ENCODE measurements at places on chromosomes 7 and 10.

DNA sequence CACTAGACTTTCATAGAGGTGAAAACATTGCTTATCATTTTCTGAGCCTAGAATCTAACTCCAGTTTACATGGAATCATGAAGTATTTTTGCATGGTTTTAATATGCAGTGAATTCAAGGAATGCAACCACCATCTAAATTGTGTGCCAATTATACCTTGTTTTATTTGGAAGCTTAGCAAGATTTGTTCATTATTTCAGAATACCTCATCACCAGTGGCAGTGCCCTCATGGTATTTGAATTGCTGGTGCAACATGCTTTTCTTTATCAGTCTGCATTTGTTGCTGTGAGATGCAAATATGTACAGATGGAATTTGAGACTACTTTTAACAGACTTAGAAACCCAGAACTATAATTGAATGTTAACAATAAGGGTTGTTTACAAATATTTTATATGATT lies 18.7 kb upstream of the ZNF800 start:
- DNase-seq: no peak

GRCh38 chr10:94524146-94524545 lies 21.4 kb upstream of the HELLS start:
- DNase-seq: no peak

DNA sequence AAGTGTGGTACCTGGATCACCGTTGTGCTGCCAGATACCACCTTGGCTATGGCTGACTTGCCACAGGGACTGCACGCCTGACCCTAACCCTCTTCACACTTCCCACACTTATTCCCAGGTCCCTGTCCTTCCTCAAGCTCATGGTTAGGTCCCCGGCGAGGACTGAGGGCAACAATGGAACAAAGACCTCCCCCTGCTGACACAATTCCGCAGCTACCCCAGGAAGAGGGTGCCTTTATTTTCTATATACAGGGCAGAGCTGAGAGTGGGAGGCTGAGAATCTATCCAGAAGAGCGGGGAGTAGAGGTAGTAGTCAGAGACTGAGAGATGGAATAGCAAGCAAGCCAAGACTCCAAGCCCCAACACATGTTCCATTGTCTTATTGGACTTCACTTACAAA lies 118.1 kb upstream of the SEM1 start:
- no peak for DNase-seq

- no peak for DNase-seq
Measured at GRCh38 chr7:139807009-139807408, 22.1 kb upstream of the TBXAS1 start.

DNA sequence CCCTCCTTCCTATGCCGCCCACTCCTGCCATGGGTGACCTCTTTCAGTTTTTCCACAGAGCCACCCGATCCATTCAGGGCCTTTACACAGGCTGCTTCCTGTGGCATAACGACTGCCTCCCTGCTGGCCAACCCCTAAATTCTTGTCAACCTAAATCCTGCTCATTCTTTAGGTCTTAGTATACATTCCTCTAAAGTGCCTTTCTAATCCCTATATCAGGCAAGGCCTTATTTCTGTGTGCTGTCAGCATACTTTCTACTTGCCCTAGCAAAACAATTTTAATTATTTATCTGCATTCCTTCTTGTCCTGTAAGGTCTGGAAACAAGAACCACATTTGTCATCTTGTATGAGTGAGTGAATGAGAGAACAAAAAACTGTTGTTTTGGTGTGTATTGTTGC lies 132.4 kb downstream of the DNAH11 start:
- DNase-seq: no peak

GRCh38 chr7:3911685-3912084 lies 610.6 kb downstream of the SDK1 start:
- no peak for DNase-seq

- DNase-seq: no peak
Measured at GRCh38 chr10:50381642-50382041, 130.3 kb upstream of the ASAH2 start.

GRCh38 chr7:82467020-82467419 lies 23.4 kb upstream of the CACNA2D1 start:
- no peak for DNase-seq

- no peak for DNase-seq
Measured at GRCh38 chr7:80588591-80588990, 49.9 kb upstream of the CD36 start.

GRCh38 chr7:4655311-4655710 lies 26.8 kb upstream of the FOXK1 start:
- DNase-seq: no peak

DNA sequence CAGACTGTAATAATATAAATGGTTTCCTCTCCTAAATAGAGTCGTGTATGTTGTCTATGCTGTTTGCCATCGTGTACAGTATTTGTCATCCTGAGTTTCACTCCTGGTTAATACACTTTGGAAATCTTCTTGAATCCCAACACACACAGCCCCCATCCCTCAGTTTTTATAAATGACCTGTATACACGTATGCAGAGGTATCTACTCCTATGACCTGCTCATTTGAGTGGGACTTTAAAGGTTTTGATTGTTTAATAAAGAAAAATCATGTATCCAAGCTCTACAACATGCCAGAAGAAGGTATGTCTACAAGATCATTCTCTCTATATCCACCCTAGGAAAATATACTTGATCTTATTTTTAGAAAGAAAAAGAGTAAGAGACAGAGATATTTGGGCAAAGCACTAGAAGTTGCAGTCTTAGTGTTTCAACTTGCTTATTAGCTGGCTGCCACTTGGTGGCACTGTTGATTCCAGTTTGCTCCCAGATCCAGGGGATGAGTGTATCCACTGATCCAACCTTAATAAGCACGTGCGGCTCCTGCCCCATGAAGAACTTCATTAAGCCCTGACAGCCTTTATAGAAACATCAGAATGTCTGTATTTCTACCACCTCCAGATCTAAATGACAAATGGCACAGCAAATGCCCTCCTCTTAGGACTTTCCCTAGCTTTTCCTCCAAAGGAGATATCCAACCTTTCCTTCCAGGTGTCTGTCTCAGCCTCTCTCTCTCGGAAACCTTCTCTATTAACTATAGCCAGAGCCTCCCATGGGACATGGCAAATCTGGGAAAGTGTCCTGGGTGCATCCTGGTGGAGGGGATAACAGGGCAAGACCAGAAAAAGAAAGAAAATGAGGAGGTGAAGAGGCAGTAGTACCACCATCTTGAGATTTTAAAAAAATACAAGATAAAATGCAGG lies 181.6 kb upstream of the NEBL start:
- DNase-seq: no peak

GRCh38 chr7:101179713-101180112 lies 380 bp downstream of the NAT16 start:
- no peak for DNase-seq

- no peak for DNase-seq
Measured at GRCh38 chr10:109379186-109379585, 544.1 kb downstream of the XPNPEP1 start.

DNA sequence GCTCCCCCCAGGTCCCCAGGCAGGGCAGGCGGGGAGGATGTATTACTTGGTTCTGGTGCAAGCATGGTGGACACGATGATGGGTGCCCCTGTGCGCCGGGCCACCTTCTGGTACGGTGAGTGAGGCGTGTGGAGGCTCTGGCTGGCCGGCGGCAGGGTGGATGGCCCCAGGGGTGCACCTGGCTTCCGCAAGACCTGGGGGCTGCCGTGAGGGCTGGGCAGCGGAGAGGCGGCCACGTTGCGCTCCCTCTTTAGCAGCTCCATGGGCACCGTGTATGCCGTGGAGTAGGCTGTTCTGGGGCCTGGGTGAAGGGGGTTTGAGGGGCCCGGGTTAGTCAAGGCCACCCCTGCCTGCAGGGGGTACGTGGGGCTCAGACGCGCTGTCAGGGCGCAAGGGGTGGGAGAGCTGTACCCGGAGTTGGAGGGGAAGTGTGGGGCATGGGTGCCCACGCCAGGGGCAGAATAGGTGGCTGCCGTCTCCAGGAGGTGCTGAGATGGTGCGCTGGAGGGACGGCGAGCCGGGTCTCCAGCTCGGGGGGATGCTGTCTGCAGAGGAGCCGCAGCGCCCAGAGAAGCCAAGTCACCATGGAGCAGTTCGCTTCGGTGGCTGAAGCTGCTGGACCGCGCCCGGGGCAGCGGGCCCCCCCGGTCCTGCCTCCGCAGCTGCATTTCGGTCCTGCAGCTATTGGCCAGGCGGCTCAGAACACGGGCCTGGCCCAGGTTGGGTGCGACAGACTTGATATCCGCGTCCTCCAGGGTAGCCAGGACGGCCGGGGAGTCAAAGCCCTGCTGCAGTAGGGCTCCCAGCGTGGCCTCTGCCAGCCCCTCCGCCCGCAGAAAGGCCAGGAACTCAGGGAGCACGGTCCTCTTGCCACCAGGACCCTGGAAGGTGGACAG lies 84.4 kb downstream of the ZRANB1 start:
- no peak for DNase-seq

DNA sequence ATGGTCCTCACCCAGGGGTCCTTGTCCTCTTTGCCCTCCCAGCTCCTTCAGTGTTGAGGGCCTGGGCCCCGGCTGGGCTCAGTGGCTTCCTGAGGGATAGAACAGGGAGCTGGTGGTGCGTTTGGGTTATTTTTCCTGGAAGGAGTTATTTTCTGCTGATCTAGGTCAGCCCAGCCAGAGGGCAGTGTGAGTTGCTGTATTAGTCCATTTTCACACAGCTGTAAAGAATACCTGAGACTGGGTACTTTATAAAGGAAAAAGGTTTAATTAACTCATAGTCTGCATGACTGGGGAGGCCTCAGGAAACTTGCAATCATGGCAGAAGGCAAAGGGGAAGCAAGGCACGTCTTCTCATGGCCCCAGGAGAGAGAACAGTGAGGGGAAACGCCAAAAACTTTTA lies 122.4 kb upstream of the PCBD1 start:
- no peak for DNase-seq

DNA sequence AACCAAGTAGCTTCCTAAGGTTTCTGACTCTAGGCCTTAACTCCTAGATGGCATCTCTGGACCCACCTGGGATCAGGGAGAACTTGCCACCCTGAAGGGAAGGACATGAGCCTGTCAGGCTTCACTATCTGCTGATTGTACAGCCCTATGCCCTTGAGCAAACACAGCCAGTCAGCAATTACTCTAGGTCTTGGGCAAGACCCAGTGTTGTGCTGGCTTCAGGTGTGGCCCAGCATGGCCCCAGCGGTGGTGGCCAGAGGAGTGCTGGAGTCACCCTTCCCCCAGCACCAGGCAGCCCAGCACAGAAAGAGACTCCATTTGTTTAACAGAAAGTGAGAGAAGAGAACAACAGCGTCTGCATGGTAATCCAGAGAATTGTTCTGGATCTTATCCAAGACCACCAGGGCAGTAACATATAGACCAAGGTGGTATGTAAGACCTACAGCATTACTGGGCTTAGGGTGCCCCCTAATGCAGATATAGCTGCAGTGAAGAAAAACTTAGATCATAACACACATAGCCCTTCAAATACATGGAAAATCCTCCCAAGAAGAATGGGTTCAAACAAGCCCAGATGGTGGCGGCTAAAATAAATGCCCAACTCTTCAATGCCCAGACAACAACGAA lies 207.7 kb downstream of the MAGI2 start:
- DNase-seq: no peak

GRCh38 chr10:20616056-20616671 lies 280.9 kb downstream of the NEBL start:
- no peak for DNase-seq

DNA sequence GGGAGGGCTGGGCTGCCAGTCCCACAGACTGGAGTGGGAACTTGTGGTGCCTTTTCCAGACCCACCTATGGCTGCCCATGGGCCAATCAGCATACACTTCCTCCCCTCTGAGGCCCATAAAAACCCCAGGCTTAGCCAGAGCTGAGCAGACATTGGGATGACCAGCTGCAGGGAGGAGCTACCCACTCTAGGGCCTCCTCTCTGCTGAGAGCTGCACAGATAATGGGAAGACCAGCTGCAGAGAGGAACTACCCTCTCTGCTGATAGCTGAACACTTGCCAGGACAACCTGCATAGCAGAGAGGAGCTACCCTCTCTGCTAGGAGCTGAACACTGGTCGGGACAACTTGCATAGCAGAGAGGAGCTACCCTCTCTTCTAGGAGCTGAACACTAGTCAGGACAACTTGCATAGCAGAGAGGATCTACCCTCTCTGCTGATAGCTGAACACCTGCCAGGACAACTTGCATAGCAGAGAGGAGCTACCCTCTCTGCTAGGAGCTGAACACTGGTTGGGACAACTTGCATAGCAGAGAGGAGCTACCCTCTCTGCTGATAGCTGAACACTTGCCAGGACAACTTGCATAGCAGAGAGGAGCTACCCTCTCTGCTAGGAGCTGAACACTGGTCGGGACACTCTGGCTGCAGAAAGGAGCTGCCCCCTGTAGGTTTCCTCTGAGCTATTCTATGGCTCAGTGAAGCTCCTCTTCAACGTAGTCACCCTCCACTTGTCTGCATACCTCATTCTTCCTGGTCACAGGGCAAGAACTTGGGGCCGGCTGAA lies 88.3 kb upstream of the CACUL1 start:
- no peak for DNase-seq

GRCh38 chr10:15478429-15478828 lies 107.3 kb upstream of the FAM171A1 start:
- DNase-seq: no peak

- DNase-seq: peak; percentile 74
Measured at GRCh38 chr7:157003756-157004520, 6.5 kb downstream of the MNX1 start.

DNA sequence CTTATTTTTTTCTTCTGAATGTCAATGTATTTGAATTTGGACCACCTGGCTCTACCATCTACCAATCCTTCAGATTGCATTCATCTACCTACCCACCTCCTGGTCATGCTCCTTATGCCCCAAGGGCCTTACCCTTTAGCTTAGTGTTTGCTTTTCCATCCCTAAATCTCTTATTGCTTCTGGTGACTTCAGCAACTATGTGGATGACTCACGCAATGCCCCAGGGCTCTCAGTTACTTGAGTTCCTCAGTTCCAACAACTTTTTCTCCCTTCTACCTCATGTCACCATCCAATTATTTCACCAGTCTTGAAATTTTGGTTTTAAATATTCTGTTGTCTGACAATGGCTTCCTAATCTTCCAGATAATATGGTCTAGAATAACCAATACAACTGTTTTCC lies 118.9 kb downstream of the CFAP58 start:
- DNase-seq: no peak

DNA sequence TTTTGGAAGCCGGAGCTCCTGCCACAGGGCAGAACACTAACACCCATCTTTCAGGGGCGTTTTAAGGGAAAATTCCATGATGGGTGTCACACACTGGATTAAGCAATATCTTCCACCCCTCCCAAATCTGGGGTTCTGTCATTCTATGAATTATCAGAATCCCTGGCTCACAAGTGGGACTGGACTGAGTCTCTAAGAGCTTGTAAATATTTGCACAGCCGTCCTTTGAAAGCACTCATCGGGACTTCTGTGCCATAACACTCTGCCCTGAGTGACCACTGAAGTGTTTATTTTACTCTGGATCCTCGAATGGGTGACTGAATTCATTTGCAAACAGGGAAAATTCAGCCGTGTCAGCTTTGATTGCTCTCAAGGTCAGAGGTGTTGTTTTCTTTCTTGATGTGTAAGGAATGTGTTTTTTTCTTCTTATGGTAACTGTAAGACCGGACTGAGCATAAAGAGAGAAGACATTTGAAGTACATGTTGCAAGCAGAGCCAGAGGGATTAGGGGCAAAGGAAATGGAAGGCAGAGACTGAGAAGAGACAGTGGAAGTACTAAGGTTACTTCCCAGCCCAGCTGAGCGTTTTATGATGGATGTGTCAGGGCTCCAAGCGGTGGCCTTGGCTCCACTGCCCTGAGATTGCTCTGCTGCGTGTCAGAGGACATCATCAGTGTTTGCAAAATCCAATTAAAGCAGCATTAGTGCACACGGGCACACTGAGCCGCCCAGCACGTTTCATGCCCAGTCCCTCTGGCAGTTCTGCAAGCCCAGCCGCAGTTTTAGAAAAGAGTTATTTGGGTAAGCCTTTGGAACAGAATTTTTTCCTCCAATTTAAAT lies 17.7 kb upstream of the GTPBP4 start:
- no peak for DNase-seq

GRCh38 chr7:155558351-155558750 lies 12.0 kb upstream of the CNPY1 start:
- no peak for DNase-seq
